ENCODE measurements at places on chromosomes 4 and X. TPM values are rescaled to one million over a fixed set of nuclear protein-coding genes. Genes with fewer than 3 reads are reported as not detected.

DNA sequence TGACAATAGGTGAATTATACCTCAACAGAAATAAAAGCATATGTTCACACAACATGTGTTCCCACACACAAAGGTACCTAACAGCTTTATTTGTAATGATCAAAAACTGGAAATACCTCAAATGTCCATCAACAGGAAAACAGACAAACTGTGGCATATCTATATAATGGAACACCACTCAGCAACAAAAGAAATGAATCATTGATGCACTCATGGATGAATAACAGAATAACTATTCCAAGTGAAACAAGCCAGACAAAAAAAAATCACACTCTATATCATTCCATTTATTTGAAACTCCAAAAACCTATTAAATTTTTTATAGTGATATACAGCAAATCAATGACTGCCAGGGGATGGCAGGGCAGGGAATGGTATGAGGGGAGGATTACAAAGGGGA is 148.1 kb downstream of the PLS3 start:
- DNase-seq, result no peak

Gene SLITRK2
- 0.32 TPM for total RNA-seq

- DNase-seq, result no peak
Observed at GRCh38 chrX:42020225-42020624, 96.9 kb upstream of the CASK start.

DNA sequence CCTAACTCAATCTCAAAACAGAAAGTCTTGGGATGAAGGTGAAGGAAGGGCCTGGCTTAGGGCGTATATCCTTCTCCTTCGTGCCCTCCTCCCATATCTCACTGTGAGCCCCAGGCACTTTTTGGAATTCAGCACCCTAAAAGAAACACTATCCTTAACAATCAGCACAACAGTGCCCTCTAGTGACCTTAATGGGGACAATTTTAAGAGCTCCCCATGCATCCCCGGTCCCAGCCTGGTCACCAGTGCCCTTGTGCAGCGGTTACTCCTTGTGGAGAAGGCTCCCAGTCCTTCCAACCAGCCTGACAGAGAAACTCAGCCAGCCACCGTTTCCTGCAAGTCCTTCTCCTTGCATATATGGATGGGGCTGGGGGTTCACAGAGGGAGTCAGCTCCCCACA is 4.2 kb downstream of the PAK3 start:
- no peak for DNase-seq

GRCh38 chrX:54430519-54430918 is 9.7 kb upstream of the TSR2 start:
- DNase-seq, result no peak

GRCh38 chr4:95526075-95526474 is 22.7 kb downstream of the UNC5C start:
- no peak for DNase-seq

- DNase-seq, result no peak
Observed at GRCh38 chr4:145709843-145710242, 29.9 kb downstream of the C4orf51 start.

- no peak for DNase-seq
Observed at GRCh38 chr4:164813554-164813953, 59.6 kb downstream of the SMIM31 start.

Gene PTCHD1
- total RNA-seq, result 0.20 TPM

Measured in upper lobe of right lung (tissue), 1 donor.